Stimulated activated CD4-positive, alpha-beta T cell treated with anti-CD3 and anti-CD28 coated beads, Interleukin-4, amount 100 ng/mL, for 24 hours (primary cell): ENCODE measurements at places on chromosomes 3 and 15.

- no peak for DNase-seq
These were observed 1557.0 kb downstream of the SI start for GRCh38 chr3:163521261-163521660.

- DNase-seq, result no peak
These were observed 122.3 kb downstream of the CTNNB1 start for GRCh38 chr3:41321642-41321980.

GRCh38 chr3:10599017-10599416, 93.6 kb upstream of the ATP2B2 start:
- no peak for DNase-seq

DNA sequence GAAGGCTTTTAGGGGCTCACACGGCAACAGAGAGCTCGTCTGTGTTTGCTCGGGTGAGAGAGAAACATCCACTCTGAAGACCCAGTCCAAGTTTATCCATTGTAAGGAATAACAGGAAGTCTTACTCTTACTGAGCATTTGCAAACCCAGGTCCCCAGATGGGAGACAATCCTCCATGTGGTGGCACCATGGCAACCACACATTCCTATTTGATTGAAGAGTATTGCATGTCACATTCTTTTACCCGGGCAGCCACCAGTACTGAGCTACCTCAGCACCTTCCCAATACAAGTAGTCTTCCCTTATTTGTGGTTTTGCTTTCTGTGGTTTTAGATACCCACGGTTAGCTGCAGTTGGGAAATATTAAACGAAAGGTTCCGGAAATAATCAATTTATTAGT, 302.9 kb upstream of the RASGRP1 start:
- DNase-seq, result no peak

GRCh38 chr3:177150970-177151627, 46.2 kb downstream of the TBL1XR1 start:
- DNase-seq, result peak; percentile 26

- DNase-seq, result no peak
These were observed 27.4 kb upstream of the CHST2 start for GRCh38 chr3:143092191-143092590.

- no peak for DNase-seq
These were observed 94.4 kb downstream of the DNAJB8 start for GRCh38 chr3:128372281-128372680.

DNA sequence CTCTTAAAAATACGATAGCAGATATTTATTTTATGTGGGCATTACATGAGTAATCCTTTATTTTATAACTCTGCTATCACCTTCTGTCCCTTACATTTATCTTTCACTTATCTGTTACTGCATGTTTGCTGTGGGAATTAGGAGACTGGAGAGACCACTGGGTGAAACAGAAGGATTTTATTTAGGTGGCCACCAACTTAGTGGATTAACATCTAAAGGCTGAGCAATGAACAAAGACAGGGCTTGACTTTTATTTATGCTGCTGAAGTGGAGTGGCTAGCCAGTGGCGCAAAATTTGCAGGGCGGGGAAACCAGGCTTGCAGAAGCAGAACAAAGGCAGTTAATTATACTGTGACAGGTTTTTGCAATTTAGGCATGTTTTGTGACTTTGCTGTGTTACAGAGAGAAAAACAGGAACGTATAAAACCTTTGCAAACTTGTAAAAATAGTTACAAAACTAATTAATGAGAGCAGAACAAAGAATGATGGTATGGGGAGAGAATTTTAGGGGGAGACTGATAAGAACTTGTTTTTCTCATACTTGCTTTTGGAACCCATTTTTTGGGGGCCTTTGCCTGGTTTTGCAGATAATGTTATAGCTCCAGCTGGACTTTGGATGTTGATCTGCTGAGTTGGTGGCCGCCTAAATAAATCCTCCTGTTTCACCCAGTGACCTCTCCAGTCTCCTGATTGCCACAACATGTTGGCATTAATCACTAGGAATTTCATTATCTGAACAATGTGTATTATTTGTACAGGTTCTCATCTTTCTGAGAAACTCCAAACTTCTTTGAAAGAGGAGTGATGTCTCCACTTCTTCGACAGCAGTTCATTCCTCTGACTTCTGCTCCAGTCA, 18.0 kb downstream of the KLHL24 start:
- DNase-seq, result no peak

DNA sequence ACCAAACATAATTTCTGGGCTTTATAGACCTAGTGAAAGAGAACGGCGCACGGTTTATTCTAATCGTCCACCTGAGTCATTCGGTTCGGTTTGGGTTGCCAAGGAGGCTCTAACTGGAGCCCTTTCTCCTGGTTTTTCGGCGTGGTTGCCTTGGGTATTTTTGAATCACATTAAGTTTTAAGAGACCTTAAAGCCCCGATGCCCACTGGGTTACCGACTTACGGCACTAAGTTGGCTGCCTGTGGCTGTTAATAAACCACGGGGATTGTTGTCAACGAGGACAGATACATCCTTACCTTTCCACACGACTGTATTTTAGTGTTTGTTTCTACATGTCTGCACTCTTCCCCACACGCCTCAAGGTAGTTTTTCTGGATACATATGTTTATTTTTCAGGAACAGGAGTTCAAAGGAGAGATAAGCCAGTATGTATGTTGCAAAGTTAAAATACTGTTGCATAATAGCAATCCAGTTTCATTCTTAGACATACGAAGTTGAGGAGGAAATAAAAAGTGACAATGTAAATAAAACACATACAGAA, 1.2 kb upstream of the ANP32A start:
- DNase-seq, result peak; percentile 20

GRCh38 chr3:13579063-13579462, 30.1 kb downstream of the FBLN2 start:
- DNase-seq, result no peak

- DNase-seq, result no peak
These were observed 16.5 kb upstream of the FAM174B start for GRCh38 chr15:92672102-92672501.

GRCh38 chr3:195187609-195188425, 83.1 kb downstream of the XXYLT1 start:
- DNase-seq, result no peak

GRCh38 chr15:86312486-86312885, 232.8 kb downstream of the AGBL1 start:
- DNase-seq, result no peak
